PC-9 (cell line): ENCODE measurements at places on chromosomes 16 and 17.

DNA sequence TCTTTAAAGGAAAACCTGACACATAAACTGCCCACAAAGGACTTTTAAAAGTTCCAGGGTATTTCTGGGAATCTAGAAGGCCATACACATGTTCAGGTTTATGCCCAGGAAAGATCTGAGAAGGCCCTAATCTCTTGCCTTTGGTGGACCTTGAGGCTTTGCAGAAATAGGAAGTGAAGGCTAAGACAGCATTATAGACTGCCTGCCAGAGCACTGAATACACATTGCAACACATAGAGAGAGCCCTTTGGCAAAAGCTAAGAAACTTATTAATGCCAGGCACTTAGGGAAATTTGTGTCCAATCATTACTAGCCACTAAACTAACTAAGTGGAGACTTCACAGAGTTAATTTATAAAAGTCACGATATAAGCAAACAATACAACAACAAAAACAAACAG is 70.4 kb downstream of the MMD start:
- no peak for DNase-seq

DNA sequence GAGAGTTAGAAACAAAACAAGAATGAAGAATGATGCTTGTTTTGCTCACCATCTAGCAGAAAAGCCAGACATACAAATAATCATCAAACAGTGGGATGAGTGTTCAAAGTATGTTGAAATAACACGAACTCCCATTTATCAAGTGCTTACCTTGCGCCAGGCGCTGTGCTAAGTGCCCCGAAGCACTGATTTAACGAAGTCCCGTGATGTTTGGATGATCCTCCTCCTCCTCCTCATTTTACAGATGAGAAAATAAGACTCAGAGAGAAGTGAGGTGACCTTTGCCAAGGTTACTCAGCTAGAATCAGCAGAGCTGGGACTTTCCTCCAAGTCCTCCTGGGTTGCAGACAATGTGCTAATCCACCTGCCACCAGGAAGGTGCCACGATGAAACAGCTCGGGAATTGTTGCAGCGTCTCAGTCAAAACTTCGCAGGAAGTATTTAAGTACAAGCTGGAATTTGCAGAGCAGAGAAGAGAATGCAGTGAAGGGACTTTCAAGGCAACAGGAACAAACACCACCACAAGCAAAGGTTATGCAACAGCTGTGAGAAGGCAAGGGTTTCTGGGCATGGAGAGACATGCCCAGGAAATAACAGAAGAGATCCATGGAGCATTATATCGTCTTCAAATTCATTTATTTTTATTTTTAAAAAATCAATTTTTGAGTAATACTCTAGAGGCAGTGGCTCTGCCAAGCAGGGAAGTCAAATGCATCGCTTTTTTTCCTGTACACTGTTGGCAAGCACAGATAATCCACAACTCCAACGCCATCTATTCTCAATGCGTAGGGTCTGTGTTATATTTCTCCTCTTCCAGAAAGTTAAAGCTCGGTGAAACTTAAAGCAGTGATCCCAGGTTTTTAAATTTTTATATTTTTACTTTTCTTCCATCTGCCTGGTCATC is 11.1 kb downstream of the PRCD start:
- peak; percentile 55 for DNase-seq

GRCh38 chr16:86261379-86261778 is 248.9 kb upstream of the FOXF1 start:
- DNase-seq: peak; percentile 3

DNA sequence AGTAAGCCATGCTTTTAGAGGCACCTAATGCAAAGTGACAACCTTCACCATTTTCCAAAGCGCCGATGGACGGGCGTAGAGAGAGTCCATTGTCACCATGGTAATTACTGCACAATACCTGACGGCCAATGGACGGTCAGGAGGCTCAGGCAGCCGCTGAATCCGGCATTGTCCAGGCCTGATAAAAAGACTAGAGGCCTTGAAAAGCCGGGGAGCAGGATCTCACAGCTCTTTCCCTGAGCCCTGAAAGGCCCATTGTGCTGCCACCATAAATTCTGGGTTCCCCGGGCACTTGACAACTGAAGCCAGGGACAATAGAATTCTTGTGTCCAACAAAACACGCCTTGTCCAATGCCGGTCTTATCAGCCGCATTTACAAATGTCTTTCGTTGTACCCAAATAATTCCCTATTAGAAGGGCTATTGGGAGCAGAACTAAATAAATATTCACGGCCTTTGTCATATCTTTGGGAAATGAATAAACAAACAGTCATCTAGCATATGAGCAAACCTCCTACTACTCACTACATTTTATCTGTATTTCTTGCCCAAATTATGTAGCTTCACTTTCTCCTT is 62.4 kb downstream of the CDH11 start:
- DNase-seq: no peak

- no peak for DNase-seq
Observed at GRCh38 chr17:83135692-83136091, 56.3 kb downstream of the METRNL start.

DNA sequence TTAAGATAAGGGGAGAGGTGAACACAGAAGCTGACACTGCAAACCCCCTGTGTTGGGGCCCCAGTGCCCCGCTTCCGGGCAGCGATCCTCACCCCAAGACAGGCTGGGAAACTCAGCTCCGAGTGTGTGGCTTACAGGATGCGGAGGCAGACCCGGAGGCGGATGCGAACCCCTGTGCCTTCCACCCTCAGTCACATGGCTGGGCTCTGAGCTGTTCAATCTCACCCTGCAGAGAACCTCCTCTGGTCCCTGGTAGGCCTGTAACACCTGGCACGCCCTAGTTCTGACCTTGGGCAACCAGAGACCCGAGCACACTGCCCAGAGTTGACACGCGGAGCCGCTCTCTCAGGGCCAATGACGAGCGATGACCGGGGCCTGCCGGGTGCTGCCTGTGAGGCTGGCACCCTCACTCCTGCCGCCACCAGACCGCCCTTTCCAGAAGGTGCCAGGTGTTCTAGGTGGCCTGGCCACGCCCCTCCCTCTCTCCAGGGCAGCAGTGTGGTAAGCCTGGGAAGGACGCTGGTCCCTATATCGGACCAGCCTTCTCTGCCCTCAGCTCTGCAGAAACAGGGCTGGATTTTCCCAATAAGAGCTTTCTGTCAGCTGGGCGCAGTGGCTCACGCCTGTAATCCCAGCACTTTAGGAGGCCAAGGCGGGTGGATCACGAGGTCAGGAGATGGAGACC is 23.3 kb downstream of the MEAK7 start:
- no peak for DNase-seq

DNA sequence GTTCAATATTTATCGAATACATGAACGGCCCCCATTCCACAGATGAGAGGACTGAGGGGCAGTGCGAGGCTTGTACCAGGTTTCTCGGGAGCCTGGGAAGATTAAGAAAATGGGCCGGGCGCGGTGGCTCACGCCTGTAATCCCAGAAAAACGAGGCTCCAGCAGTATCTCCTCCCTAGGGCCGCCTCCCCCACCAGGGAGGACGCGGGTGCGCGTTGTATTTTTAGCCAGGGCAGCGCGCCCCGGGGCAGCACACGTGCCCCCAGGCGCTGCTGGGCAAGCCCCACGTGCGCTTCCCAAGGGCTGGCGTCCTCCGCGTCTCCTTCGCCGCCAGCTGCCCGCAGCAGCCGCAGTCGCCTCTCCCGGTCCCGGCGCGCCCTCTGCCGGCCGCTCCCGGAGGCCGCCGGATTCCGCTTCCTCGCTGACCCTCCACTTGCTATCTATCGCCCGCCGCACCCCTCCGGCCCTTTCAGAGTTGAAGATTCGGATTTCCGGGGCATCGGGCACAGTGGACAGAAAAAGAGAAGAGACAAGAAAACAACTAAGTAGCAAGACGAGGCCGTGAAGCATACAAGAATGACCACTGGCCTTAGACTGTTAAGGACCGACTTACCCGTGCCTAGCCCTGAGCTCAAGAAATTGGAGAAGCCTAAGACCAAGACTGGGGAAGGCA is 1.9 kb upstream of the YBX2 start:
- peak; percentile 90 for DNase-seq

DNA sequence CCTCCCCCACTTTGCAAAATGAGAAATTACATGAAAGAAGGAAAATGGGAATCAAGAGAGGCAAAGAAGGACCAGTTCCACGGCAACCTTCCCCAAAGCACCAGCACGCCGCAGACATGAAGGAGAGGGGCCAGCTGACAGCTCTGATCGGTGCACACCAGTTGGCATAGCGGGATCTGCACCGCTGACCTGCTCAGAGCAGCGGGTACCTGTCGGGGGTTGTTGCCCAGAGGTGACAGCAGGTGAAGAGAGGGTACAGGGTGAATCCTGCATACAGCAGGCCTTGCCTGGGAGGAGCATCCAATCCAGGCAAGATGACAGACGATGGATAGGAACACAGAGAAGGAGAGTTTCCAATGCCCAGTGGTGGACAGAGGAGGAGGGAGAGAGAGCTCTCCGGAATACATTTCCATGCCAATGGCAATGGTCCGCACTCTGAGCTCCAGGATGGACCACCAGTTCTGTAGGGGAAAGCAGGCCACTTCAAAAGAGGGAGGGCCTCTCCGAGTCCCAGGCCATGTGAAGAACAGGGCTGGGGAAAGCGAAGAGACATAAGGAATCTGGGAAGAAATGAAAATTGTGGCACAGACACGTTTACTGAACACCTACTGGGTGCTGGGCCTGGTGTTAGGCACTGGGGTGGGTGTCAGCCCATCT is 24.0 kb downstream of the CEP295NL start:
- DNase-seq: no peak

DNA sequence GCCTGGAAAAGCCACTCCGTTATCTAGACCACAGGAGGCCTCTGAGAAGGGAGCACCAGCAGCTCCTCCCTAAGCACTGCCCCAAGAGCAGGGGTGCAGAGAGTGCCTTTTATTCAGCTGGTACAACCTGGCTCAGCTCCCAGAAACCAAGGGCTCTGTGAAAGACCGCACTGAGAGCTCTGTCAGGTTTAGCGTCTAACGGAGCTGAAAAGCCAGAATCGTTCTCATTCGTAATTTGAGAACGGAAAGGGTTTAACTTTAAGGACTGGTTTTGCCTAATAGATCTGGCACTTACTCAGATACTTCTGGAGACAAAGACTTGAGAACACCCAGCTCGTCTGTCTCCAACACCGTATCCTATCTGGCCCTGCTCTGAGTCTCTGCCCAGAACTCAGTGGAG is 13.5 kb downstream of the MPG start:
- DNase-seq: no peak

- no peak for DNase-seq
Observed at GRCh38 chr16:67963292-67963661, 5.2 kb downstream of the SLC12A4 start.

DNA sequence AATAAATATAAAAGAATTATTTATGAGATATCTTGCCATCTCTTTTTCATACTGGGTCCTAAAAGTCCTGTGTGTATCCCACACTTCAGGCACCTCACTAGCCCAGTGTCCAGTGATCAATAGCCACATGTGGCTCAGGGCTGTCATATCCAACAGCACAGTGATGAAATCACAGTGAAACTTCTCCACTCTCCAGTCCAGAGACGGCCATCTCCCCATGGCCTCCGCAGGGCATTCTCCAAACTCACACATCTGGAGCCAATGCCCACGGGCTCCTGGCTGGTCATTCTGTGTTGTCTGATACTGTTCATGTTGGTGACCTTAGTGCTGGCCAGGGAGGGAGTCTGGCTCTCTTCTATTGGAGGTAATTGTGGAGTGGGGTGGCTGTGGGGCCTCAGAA is 125.2 kb upstream of the SDK2 start:
- no peak for DNase-seq

DNA sequence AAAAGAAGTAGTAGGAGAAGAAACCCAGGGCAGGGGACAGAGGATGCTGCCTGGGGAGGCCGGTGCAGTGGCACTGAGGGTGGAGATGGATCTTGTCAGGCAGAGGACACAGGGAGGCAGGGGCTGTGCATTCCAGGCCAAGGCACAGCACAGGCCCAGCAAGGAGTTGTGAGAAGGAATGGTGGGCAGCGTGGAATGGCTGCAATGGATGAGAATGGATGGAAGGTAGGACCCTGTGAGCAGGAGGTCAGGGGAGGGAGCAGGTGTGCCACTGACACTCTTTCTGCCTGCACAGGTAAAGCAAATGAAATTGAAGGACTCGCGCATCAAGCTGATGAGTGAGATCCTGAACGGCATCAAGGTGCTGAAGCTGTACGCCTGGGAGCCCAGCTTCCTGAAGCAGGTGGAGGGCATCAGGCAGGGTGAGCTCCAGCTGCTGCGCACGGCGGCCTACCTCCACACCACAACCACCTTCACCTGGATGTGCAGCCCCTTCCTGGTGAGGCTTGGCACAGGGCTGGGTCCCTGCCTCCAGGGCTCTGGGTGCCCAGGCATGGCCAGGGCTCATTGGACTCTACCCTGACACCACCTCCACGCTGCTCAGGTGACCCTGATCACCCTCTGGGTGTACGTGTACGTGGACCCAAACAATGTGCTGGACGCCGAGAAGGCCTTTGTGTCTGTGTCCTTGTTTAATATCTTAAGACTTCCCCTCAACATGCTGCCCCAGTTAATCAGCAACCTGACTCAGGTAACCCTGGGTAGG is 32.8 kb downstream of the ABCC3 start:
- no peak for DNase-seq

DNA sequence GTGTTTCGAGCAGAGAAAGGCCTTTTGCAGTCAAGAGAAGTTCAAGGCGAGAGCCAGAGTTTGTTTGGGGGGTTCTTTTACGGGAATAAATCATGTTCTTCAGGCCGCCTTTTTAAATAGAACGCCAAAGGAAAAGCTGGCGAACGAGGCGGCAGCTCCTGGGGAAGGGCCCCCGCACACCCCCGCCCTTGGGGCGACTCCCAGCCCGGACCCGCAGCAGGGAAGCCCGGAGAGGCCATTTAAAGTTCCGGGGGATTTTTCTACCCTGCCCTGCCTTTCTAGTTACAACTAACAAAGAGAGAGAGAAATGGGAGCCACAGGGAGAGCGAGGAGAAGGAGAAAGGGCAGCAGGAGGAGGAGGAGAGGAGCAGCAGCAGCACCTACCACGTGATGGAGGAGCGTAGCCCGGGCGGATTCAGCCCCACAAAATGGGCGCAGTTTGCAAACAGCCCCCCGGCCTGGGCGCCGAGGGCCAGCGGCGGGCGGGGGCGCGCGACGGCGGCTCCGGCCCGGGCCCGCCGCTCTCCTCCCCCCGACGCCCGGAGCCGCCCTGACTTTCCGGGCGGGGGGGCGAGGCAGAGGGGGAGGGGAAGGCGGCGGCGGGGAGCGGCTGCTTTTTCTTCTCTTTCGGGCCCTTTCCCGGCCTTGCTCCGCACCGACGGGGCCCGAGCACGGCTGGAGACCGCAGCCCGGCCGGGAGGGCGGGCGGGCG is 634 bp downstream of the KANSL1 start:
- DNase-seq: no peak
